ENCODE measurements at places on chromosomes 4 and X.

DNA sequence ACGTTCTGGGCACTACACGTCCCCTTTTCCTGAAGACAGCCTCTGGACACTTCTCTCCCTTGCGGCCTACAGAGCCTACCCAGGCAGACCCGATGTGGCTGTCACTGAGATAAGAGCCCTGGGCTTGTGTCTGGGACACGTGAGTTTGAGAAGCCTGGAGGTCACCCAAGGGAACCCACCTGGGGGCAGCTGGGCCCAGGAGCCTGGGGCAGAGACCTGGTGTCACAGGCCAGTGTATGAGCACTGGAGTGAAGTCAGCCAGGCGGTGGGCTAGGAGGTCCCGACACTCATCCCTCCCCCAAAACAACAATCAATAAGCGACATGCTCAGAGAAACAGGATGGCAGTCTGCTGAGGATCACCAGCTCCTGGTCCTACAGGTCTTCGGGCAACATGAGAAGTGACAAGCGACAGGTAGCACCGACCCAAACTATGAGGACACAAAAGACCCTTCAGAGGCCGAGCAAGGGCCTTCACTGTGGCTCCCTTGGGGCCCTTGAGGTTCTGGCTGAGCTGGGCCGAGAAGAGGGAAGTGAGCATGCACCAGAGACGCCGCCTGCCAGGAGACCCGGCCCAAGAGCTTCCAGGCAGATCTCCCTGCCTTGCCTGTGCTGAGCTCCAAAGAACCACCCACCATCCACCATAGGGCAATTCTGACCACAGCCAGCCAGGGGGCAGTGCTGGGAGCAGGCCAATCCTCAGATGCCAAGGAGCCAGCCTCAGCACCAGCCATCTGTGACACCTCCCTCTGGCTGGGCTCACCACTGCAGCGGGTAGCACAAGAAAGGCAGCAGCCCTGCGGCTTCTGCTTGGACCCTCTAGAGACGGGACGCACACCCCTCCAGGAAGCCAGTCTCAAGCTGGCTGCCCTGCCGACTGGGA, 11.0 kb upstream of the DUSP9 start:
- H3K4me3 ChIP-seq: no peak overlapping the region
- DNase-seq: no peak
- peaks cover 18% of the 10 kb centered on the region for H3K27me3 ChIP-seq
- peaks cover 18% of the 10 kb centered on the region for H3K4me1 ChIP-seq

- peaks cover 1% of the 10 kb centered on the region for H3K36me3 ChIP-seq
- no peak overlapping the region for H3K27ac ChIP-seq
- DNase-seq: no peak
- peaks cover 13% of the 10 kb centered on the region for H3K4me1 ChIP-seq
- H3K27me3 ChIP-seq: peaks cover 2% of the 10 kb centered on the region
- H3K4me3 ChIP-seq: no peak overlapping the region
Observed at GRCh38 chr4:678331-679103, 4.2 kb downstream of the MYL5 start.

- H3K27me3 ChIP-seq: peaks cover 20% of the 10 kb centered on the region
- H3K27ac ChIP-seq: no peak overlapping the region
- peaks cover 49% of the 10 kb centered on the region for H3K36me3 ChIP-seq
- DNase-seq: no peak
- H3K4me1 ChIP-seq: peaks cover 27% of the 10 kb centered on the region
- no peak overlapping the region for H3K4me3 ChIP-seq
Observed at GRCh38 chr4:89114100-89114499, 2.8 kb downstream of the TIGD2 start.

- H3K4me1 ChIP-seq: peaks cover 5% of the 10 kb centered on the region
- no peaks in the 10 kb centered on the region for H3K27me3 ChIP-seq
- no peak overlapping the region for H3K27ac ChIP-seq
- DNase-seq: no peak
- no peak overlapping the region for H3K4me3 ChIP-seq
Observed at GRCh38 chrX:18949291-18949943, 34.5 kb downstream of the PHKA2 start.

GRCh38 chr4:24103434-24104157, 213.7 kb upstream of the PPARGC1A start:
- no peaks in the 10 kb centered on the region for H3K36me3 ChIP-seq
- H3K4me1 ChIP-seq: peaks cover 15% of the 10 kb centered on the region
- H3K27me3 ChIP-seq: peaks cover 12% of the 10 kb centered on the region
- H3K4me3 ChIP-seq: no peak overlapping the region

GRCh38 chr4:70997036-70997435, 3.6 kb downstream of the DCK start:
- no peak overlapping the region for H3K27ac ChIP-seq
- H3K27me3 ChIP-seq: no peaks in the 10 kb centered on the region
- peaks cover 42% of the 10 kb centered on the region for H3K4me1 ChIP-seq
- peaks cover 81% of the 10 kb centered on the region for H3K36me3 ChIP-seq
- DNase-seq: no peak
- H3K4me3 ChIP-seq: peak overlapping the region; percentile 91

GRCh38 chr4:156137679-156138473, 184.2 kb upstream of the CTSO start:
- no peak for DNase-seq
- no peaks in the 10 kb centered on the region for H3K36me3 ChIP-seq
- no peak overlapping the region for H3K4me3 ChIP-seq
- no peaks in the 10 kb centered on the region for H3K27me3 ChIP-seq

DNA sequence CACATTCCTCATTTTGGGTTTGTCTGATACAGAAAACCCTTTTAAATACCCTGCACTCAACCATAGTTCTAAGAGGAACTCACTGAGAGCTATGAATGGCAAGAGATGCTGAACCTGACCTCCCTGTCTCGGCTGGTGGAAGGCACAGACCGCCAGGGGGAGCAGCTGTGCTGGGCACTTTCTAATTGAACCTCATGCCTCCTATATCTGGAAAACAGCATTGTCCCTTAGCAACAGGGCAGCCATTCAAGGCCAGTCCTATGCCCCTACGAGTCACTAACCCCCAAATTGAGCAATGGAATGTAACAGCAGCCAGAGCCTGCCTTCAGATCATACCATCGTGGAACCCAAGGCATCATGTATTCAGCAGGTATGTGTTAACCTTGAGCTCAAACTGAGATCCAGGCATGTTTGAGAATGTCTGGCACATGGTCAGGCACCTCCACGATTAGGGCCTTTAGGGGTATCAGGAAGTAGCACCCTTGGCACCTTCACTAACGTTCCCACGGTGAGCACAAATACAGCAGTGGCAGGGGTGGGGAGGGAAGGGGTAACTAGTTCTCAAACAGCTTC, 5.1 kb downstream of the USP27X start:
- H3K27me3 ChIP-seq: no peaks in the 10 kb centered on the region
- peak; percentile 60 for DNase-seq
- H3K4me1 ChIP-seq: peaks cover 27% of the 10 kb centered on the region
- peak overlapping the region; percentile 41 for H3K27ac ChIP-seq
- peaks cover 45% of the 10 kb centered on the region for H3K36me3 ChIP-seq
- H3K4me3 ChIP-seq: no peak overlapping the region

GRCh38 chrX:78957049-78957767, 12.0 kb downstream of the P2RY10 start:
- no peak overlapping the region for H3K27ac ChIP-seq
- no peak overlapping the region for H3K4me3 ChIP-seq
- no peak for DNase-seq
- H3K4me1 ChIP-seq: no peaks in the 10 kb centered on the region
- H3K36me3 ChIP-seq: no peaks in the 10 kb centered on the region

DNA sequence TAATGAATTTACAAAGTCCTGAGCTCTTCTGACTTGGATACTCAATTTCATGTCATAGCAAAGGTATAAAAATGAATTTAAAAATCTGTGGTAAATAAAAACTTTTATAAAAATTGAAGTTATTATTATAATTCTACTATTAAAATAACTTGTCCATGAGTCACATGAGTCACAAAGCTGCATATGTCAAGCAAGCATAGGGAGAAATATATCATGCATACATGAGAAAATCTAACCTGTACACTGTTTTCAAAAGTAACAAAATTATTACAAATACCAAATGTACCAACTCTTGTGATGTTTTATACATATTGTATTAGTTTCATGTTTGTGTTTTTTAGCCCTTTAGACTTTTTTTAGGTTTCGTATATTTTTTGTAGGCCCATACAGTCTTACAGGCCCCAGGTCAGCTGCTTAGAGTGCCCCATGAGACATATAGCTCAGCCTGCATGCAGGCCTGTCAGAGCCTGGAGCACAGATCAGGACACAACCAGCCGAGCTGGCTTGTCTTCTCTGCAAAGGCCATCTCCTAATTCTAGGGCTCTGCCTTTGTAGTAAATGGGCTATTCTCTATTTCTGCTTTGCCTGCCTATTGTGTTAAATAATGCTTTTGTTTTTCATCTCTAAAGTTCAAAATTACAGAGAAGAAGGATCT, 818.7 kb upstream of the TENM3 start:
- DNase-seq: no peak
- no peaks in the 10 kb centered on the region for H3K36me3 ChIP-seq
- H3K27me3 ChIP-seq: no peaks in the 10 kb centered on the region
- H3K4me3 ChIP-seq: no peak overlapping the region
- H3K27ac ChIP-seq: peak overlapping the region; percentile 19
- H3K4me1 ChIP-seq: peaks cover 24% of the 10 kb centered on the region

GRCh38 chr4:152246659-152247058, 289.2 kb downstream of the FBXW7 start:
- no peak for DNase-seq
- H3K27me3 ChIP-seq: no peaks in the 10 kb centered on the region
- peaks cover 33% of the 10 kb centered on the region for H3K4me1 ChIP-seq
- no peaks in the 10 kb centered on the region for H3K36me3 ChIP-seq

DNA sequence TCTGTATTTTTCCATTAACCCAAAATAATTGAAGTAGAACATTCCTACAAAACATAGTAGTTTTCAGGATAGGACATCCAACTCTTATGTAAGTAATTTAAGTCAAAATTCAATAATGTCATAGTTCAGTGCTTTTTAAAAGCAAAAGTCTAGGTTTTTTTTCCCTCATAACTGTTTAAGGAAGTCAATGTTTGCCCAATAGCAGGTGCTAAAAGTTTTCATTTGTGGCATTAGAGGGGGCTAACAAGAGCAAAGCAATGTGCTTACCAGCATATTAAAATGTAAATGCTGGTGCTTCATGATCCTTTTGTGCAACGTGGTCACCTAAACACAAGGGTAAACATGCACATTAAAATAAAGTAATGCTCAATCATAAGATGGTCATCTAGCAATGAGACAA, 155.2 kb upstream of the PPP1R2C start:
- no peaks in the 10 kb centered on the region for H3K4me1 ChIP-seq
- H3K27me3 ChIP-seq: no peaks in the 10 kb centered on the region
- no peak overlapping the region for H3K4me3 ChIP-seq

DNA sequence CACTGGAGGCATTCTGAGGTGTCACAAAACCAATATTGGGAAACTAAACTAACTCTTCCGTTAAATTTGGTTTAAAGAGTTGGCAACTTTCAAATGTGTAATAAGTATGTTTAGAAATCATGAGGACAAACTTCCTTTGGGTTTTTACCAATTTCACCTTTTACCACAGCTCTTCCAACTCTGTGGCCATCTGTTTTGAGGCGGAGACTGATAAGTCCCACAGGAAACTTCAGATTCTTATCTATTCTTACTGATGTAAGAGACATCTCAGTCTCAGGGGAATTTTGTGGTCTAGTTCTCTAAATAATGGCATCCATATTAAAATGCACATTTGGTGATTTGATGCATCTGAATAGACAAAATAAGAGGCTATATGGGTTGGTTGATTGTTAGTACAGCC, 229.2 kb upstream of the AFF2 start:
- no peaks in the 10 kb centered on the region for H3K27me3 ChIP-seq
- no peak overlapping the region for H3K27ac ChIP-seq
- H3K4me3 ChIP-seq: no peak overlapping the region
- peaks cover 6% of the 10 kb centered on the region for H3K36me3 ChIP-seq
- no peaks in the 10 kb centered on the region for H3K4me1 ChIP-seq
